ENCODE measurements at places on chromosomes 4 and X.

DNA sequence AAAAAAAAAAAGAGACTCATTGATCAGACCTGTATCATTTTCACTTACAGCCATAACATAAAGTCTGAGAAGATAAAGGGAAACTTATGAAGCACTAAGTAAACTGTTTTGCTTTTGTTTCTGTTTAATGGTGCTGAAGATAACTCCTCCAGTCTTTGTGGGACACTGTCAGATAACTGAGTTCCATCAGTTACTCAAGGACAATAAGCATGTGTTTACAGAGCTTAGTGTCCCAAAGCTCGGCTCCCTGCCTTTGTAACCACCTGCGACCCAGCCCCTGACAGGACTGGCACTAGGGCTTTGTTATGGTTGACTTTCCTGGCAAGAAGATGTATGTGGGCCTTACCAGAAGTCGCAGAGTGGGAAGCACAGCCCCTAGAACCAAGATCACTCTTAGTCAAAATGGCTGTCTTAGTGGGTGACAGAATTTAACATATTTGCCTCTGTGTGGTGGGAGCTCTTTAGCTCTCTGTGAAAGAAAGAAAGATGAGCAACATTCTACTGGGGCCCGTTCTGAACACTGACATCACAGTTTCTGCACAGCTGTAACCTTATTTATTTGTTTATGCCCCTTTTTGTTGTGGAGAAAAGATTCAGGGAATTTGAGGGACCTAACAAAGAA lies 68.1 kb downstream of the FNIP2 start:
- DNase-seq = no peak

- DNase-seq = no peak
These were observed 18.6 kb downstream of the TBC1D1 start for GRCh38 chr4:37909332-37910090.

GRCh38 chrX:21479695-21480270 lies 105.6 kb downstream of the CNKSR2 start:
- DNase-seq = peak; percentile 59

- no peak for DNase-seq
These were observed 17.1 kb upstream of the HADH start for GRCh38 chr4:107972605-107973004.

DNA sequence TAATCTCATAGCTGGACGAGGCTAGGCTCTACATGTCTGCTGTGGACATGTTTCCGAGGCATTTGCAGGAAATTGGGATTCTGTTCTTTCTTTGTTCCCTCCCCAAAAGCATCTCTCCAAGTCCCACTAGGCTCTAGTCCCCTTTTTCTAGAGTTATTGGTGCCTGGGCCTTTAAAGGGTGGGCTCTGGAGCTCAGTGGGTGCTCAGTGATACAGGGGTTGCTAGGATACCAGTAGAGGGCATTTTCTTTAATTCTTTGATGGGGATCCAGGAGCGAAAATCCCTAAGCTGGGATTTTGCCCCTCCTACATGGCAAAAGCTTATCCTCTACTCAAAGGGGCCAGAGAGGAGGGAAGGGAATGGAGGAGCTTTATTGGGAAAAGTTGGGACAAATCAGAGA lies 34.2 kb downstream of the ARHGEF9 start:
- DNase-seq = no peak

DNA sequence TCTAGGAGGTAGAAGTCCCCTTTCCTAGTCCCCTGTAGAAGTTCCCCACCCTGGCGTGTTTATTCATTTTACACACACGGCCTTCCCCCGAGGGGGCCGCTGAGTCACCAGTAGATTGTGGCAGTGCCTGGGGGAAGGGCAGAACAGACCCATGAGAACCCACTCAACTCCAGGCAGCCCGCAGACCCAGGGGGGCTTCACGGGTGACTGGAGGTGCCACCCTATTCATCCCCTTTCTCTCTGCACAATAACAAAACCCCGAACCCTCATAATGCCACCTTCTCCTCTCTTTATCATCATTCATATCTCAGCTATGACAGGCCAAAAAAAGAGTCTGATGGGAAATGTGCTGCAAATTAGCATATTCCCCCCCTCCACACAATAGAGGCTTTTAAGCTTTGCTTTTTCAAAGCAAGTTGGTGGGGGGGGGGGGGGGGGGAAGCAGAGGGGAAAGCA lies 20.4 kb upstream of the GPM6B start:
- DNase-seq = no peak

- peak; percentile 1 for DNase-seq
These were observed 224.2 kb downstream of the RCHY1 start for GRCh38 chr4:75289914-75290582.

DNA sequence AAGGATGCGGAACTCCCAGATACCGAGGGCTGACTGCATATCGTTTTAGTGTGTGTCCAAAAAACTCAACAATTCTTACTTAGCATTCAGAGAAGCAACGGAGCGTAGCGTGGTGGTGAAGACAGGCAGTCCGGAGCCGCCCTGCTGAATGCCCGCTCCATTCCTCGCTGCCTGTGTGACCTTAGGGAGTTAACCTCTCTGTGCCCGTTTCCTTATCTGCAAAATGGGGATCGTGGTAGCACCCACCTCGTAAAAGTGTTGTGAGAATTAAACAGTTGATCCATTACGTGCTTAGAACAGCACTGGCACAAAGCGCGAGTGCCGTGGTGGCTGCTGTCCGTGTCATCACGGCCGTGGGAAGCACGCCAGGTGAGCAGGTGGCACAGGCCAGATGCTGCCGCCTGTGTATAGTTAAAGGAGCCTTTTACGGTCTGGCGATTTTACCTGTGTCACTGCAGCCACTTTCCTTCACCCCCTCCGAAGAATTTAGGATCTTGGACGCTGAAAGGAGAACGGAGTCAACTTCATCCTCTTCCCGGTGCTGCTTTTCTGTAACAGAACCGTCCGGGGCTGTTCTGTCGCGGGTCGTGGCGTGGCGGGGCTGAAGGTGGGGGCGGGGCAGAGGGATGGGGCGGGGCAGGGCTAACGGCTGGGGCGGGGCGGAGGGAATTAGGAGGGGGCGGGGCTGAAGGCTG lies 885 bp downstream of the CCDC110 start:
- DNase-seq = peak; percentile 30

GRCh38 chr4:123325241-123325681 lies 71.3 kb upstream of the SPRY1 start:
- DNase-seq = no peak

- DNase-seq = peak; percentile 23
These were observed 90.7 kb downstream of the GRIA3 start for GRCh38 chrX:123274796-123275195.

GRCh38 chr4:89316931-89317366 lies 9.3 kb upstream of the GPRIN3 start:
- peak; percentile 54 for DNase-seq

GRCh38 chr4:141350122-141350905 lies 129.6 kb downstream of the ZNF330 start:
- DNase-seq = peak; percentile 93

- DNase-seq = peak; percentile 28
These were observed 57.7 kb upstream of the UGT2B7 start for GRCh38 chr4:69038582-69038981.

- DNase-seq = no peak
These were observed 152.4 kb upstream of the NOCT start for GRCh38 chr4:138863160-138863559.

- no peak for DNase-seq
These were observed 38.2 kb upstream of the MAMLD1 start for GRCh38 chrX:150324919-150325318.

GRCh38 chr4:82508806-82509428 lies 52.9 kb downstream of the TMEM150C start:
- no peak for DNase-seq

GRCh38 chrX:144916785-144917184 lies 330.5 kb upstream of the SPANXN1 start:
- no peak for DNase-seq

- peak; percentile 7 for DNase-seq
These were observed 33.4 kb downstream of the FRG1 start for GRCh38 chr4:189974056-189974455.

DNA sequence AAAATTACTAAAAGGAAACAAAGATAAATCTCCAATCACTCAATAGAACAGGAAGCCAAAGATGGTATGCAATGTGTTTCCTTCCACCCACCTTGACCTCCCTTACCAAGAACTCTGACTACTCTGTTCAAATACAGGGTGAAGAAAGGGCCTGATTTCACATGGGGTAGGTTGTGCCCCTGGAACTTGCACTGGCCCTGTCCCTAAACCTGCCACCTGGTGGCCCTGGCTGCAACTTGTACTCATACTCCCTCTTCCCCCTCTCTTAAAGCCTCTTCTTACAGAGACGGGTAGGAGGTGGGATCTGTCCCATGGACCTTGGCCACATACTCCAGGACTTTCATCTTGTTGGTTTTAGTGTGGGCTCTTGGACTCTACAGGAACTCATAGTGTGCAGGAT lies 17.3 kb upstream of the TMEM185A start:
- no peak for DNase-seq

DNA sequence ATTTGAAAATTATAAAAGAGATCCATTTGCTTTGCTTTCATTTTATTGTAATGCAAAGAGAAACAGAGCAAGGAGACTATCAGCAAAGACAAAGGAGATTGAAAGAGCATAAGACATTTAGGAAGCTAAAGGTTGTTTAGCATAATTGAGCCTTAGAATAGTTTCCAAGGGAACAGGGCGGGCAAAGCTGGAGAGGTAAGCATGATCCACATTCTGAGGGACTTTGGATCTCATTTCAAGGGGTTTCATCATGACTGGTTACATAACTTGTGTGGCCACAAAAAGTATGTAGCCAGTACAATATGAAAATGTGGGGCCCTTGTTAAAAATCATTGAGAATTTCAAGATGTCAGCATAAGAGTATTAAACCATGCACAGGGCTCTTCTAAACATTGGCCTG lies 406.5 kb downstream of the RPA4 start:
- peak; percentile 2 for DNase-seq

- DNase-seq = no peak
These were observed 232.7 kb downstream of the FSTL5 start for GRCh38 chr4:161931089-161931488.

DNA sequence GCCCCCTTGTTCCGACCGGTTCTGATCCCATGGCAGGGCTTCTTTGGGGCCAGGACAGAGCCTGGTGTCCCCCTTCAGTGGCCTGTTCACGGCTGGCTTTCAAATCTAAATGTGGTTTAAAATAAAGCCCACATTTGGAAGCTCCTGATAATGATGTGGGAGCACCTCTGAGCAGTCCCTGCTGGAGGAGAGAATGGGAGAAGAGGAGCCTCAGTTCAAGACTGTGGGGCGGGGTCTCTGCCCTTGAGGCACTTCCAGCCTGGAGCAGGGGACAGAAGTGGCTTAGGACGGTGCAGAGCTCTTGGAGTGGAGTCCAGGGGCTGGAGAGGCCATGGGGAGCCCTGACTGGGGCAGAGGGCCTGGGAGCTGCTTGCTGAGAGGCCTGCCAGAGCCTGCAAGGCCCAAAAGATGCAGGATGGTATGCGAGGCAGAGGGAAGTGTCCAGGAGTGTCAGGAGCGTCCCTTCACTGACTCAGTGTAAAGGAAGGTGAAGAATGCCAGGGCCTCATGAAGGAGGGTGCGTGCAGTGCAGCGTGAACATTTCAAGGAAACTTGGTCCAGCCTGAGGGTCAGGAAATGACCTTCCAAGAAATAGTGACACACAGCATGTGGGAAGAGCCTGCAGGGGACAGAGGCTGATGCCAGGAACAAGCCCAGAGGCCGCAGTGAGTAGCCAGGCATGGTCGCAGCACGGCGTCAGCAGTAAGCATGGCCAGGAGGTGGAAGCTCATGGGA lies 21.1 kb upstream of the TADA2B start:
- peak; percentile 99 for DNase-seq

GRCh38 chr4:1871471-1872021 lies 353 bp downstream of the NSD2 start:
- DNase-seq = no peak
